ENCODE measurements at places on chromosomes 12 and 14.

DNA sequence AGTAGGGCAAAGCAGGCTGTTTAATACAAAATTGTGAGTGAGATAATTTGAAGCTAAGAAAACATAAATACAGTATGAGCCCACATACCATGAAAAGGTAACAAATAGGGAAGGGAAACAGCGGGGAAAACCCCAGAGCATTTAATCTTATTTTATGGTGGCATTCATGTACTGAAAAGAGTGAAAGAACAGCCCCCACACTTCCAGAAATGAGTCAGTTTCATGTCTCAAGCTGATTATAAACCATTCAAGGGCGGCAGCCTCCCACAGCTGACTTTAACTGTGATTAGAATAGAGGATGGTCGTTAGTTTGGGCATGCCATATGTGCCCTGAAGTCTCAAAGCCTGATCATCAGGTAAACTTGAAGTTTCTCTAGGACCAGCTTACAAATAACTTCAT lies 64.5 kb downstream of the FOXG1 start:
- no peak for DNase-seq

- DNase-seq, result no peak
Observed at GRCh38 chr12:64587447-64587846, 22.8 kb upstream of the RASSF3 start.

- DNase-seq, result no peak
Observed at GRCh38 chr12:119678459-119678858, 10.5 kb downstream of the PRKAB1 start.

DNA sequence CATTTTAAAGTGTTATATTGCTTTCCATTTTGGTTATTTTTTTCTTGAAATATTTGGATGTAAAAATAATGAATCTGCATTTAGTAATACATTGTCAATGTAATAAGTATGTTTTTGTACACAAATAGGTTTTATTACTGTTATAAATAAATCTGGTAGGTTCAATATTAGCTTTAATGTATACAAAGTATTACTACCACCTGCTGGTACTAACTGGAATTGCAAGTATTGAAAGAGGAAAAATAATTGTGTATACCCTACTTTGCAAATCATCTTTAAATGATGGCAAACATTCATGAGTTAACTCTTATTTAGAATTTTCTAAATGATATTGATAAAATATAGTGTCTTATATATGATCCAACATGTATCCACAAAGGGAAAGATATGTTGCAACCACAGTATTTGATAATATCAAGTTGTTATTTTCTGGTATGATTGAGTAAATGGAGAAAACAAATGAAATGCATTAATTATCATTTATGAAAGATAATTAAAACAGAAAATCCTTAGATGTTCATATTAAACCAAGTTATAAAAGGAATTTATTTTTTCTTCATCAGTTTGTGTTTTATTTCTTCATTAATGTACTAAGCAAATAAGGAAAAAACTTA lies 3.2 kb downstream of the OR4K2 start:
- DNase-seq, result no peak

DNA sequence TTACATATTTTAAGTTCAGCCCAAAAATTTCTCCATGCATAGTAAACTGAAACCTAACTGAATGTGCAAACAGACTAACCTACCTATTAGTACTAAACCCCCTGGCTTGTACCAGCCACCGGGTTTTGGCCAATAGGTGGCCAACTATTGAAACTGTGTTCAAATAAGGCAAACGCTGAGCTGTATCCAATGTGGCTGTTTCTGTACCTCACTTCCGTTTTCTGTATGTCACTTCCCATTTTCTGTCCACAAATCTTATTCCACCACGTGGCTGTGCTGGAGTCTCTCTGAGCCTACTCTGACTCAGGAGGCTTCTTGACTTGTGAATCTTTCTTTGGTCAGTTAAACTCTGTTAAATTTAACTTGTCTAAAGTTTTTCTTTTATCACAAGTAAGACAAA lies 6.0 kb upstream of the FBXO34 start:
- no peak for DNase-seq

- no peak for DNase-seq
Observed at GRCh38 chr12:2739832-2740641, 54.7 kb upstream of the FKBP4 start.

GRCh38 chr14:85342858-85343607 lies 186.9 kb upstream of the FLRT2 start:
- DNase-seq, result no peak

GRCh38 chr12:114698566-114699163 lies 14.7 kb upstream of the TBX3 start:
- DNase-seq, result no peak

DNA sequence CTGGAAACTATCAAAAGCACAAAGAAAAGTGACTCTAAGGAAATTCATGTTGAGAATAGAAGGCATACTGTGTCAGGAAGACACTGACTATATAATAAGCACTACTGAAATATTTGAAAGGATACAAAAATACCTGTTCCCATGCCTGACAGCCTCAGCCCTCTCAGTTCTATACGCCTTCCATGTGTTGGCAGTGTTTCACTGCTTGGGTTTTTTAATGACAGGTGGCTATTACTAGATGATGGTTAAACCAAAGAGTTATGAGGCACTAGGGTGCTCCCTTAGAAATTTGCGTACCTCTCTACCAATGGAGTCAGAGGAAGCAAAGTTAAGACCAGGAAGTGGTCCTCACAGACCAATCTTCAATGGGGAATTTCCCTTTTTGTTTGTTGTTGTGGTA lies 25.6 kb upstream of the SLC5A8 start:
- no peak for DNase-seq

DNA sequence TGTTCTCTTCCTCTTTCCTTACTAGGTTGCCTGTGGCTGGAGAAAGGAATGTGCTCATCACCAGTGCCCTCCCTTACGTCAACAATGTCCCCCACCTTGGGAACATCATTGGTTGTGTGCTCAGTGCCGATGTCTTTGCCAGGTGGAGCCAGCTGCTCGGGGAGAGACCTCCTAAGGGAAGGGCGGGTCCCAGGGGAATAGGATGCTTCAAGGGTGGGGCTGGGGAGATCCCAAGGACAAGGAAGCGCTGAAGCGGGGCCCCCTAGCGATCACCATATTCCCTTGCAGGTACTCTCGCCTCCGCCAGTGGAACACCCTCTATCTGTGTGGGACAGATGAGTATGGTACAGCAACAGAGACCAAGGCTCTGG lies 10.2 kb downstream of the MARS1 start:
- DNase-seq, result no peak

DNA sequence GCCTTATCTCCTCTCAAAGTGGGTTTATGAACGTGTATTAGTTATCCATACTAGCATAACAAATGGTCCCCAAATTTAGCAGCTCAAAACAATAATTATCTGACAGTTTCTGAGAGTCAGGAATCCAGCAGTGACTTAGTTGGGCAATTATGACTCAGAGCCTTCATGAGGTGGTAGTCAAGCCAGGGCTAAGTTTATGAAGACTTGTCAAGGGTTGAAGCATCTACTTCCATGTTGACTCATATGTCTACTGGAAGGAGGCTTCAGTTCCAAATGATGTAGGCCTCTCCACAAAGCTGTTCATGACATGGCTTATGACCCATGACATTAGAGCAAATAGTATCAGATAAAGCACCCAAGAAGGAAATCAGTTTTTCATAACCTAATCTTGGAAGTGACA lies 73.2 kb downstream of the IPO8 start:
- no peak for DNase-seq

DNA sequence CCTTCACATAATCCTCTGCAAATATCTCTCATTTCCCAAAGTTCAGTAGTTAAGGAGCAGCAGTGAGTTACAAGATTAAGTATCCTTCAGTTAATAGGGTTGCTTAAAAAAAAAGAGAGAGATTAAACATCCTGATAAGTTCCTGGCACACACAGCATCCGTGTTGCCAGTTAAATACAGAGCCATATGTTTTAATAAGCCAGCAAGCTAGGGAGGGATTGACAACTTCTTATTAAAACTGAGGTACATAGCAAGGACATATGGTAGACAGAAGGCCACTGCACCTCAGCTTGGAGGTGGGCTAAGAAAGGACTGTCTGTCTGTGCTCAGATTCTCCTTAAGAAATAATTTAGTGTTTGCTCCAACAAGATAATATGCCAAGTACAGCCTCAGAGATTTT lies 9.6 kb upstream of the TMEM30B start:
- DNase-seq, result no peak

GRCh38 chr12:256958-257357 lies 5.7 kb downstream of the SLC6A13 start:
- no peak for DNase-seq

- DNase-seq, result no peak
Observed at GRCh38 chr12:67986632-67987031, 2.6 kb upstream of the IFNG-AS1 start.

GRCh38 chr14:54942913-54943312 lies 40.3 kb upstream of the GCH1 start:
- no peak for DNase-seq

DNA sequence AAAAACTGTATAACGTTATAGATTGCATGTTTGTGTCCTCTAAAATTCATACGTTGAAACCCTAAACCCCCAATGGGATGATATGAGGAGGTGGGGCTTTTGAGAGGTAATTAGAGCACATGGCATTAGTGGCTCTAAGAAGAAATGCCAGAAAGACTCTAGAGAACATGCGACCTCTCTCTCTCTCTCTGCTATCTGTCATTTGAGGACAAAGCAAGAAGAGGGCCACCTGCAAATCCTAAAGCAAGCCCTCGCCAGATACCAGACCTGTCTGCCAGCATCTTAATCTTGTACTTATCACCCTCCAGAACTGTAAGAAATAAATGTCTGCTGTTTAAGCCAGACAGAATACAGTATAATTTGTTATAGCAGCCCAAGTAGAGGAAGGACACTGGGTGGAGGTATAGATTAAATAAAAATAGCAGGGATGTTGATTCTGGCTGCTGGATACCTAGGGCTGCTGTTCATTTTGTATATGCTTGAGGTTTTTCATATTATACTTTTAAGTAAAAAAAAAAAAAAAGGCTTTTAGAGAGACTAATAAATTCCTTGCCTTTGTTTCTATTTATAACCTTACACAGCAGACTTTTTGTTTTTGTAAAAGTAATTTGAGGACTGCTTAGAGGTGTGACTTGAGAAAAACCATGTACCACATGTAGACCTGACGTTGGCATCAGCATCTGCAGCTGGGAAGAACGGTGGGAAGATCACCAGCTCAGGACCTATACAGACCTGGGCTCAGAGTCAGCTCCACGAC lies 26.9 kb downstream of the MOK start:
- DNase-seq, result no peak

GRCh38 chr12:117017807-117018206 lies 81.4 kb downstream of the TESC start:
- DNase-seq, result no peak

DNA sequence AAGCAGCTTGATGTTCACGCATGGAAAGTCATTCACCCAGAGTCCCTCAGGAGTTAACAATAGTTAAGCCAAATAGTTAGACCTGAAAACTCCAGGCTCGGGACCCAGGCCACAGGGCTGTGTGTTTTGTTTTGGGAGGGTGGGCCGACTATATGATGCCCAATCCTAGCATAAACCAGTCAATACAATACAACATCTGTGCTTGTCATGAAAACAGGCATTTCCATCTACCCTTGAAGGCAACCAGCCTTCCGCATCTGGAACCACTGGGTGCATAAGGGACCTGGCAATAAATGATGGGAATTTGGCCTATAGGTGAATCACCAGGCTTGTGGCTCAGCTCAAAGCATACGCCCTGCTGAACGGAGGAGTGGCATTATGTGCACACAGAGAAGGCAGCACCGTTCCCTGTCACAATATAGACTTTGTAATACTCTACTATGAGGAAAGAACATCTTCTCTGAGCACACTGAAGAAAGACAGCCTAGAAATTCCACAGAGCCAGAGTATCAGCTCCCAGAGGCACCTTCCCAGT lies 91.0 kb upstream of the FOXN3 start:
- DNase-seq, result no peak

- DNase-seq, result no peak
Observed at GRCh38 chr12:106229036-106229591, 18.7 kb downstream of the CKAP4 start.

GRCh38 chr14:95065411-95065810 lies 91.9 kb downstream of the DICER1 start:
- no peak for DNase-seq

DNA sequence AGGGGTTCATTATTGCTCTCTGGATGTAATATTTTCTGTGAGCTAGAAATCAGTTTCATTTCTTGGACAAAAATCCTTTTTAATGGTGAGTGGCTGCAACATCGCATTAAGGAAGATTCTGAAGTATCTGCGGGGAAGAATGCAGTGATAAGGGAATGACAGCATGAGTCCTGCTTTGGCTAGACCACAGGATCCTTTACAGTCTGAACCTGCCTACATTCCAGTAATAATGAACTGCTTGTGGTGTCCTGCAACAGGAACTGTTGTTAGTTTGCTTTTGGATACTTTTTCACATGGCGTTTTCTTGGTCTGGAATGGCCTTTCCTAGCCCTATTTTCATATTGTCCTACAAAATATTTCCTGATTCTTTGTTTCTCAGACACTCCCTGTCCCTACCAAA lies 15.7 kb downstream of the MDM2 start:
- no peak for DNase-seq

DNA sequence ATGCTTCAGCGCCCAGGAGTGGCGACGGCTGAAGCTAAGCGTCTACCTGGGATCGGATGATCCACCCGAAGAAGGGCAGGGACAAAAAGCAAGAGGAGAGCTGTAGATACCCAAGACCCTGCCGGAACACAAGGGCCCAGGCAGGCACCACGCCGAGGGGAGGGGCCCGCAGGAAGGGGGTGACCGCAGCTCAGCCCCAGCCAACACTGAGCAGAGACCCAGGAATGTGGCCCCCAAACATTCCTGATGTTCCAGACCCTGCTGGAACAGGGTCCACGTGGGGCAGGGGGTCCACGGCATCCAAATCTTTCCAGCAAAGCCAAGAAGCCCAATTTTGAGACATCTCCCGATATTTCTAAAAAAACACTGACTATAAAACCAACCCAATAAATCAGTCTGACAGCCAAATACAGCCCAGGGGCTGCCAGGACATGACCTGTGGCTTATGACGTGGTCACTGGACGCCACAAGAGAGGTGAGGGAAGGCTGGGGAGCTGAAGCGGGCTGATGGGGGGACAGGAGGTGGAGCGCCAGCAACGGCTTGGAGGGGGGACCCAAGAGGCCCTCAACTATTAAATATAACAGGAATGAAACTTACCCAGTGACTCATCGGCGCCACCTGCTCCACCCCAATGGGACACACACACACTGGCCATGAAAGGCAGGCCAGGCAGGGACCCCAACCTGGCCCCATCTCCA lies 58.9 kb downstream of the NCOR2 start:
- no peak for DNase-seq

All from NCI-H2029 treated with DMSO at 0.1 percent for 48 hours (cell line).